LoVo (cell line): ENCODE measurements at places on chromosomes 6 and 20.

- DNase-seq, result no peak
Measured at GRCh38 chr20:24868396-24868927, 80.6 kb upstream of the CST7 start.

DNA sequence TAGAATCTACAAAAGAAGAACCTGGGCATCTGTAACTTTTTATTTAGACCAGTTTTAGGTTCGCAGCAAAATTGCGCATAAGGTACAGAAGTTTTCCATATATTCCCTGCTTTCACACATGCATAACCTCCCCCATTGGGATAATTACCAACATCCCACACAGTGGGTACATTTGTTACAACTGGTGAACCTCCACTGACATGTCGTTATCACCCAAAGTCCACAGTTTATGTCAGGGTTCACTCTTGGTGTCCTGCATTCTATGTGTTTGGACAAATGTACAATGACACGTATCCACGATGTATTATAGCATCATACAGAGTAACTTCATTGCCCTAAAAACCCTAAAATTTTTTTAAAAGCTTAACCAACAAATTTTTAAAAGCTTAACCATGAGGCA lies 109.7 kb downstream of the SMLR1 start:
- no peak for DNase-seq

GRCh38 chr20:17511401-17511800 lies 19.8 kb downstream of the BFSP1 start:
- DNase-seq, result no peak

GRCh38 chr6:143039548-143039947 lies 21.1 kb upstream of the AIG1 start:
- no peak for DNase-seq

DNA sequence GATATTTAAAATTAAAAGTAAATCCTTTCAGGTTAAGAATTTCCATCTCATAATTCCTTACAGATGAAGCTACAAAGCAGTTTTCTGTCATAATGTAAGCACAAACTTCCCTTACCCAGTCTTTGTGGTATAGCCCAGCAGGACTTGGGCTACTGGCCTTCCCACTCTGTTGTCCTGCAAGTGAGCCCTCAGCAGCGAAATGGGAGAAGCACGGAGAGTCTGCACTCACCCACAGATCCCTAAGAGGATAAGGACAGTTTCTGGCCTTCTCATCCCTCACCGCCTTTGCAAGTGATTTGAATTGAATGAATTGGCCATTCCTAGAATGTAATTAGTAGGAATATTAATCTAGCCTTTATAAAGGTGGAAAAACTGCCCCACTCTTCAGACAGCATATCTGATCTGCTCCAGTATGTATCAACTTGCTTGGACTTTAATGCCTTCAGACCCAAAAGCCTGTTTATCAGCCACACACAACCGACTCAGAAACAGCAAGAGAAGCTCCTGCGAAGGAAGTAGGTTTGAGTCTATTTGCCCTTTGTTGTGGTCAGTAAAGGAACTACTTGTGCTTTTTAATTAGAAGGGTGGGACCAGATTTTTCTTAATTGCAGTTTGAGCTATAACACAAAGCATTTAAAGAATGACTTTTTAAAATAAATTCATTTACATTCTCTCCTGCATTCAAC lies 29.9 kb upstream of the PRDM1 start:
- peak; percentile 41 for DNase-seq

DNA sequence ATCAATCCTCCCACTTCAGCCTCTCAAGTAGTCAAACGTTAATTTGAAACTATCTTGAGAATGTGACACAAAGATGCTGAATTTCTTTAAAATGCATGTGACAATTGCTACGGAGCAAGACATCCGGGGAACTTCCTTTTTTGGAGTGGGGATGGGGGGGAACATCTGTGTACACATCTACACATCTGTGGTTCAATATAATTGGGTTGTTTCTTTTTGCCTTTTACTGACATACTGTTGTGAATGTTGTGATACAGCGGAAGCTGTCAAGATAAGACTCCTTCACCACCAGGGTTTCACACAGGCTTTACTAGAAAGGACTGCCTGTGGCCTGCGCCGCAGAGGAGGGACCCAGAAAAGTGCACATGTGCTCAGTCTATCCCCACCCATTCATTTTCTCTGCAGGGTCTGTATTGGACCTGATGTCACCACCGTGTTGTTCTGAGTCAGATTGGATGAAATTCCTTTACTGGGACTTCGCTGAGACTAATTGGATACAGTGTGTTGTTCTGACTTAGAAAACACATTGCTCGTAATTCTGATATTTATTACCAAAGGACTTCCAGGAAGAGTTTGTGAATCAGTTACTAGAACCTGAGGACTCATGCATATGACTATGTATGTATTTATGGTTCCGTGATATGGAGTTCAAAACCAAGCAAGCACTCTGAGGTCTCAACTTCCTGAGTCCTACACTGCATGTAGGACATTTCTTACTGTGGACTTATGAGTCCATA lies 98.7 kb upstream of the SGK1 start:
- DNase-seq, result no peak

- DNase-seq, result no peak
Measured at GRCh38 chr20:54127855-54128574, 45.8 kb downstream of the CYP24A1 start.

- DNase-seq, result no peak
Measured at GRCh38 chr20:7274870-7275269, 507.4 kb downstream of the BMP2 start.

GRCh38 chr20:20869161-20869775 lies 156.8 kb upstream of the RALGAPA2 start:
- no peak for DNase-seq

DNA sequence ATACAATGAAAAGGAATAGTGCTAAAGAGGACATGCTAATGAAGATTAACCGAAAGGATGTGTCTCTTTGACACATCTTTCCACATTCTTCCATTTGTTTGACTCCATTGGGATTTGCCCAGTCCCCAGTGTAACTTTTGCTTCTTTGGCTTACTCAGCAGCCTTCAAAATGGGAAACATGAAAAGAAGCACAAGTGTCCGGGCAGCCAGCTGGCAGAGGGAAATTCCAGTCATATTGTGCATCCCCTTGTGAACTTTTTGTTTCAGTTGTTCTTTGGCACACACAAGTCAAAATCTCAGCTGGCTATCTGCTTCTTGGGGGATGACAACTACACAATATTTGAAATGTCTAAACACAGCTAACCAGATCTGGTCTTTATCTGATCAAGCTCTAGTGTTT lies 157.4 kb downstream of the OGFRL1 start:
- DNase-seq, result no peak

- DNase-seq, result no peak
Measured at GRCh38 chr6:140854318-140854717, 1278.4 kb upstream of the GJE1 start.

DNA sequence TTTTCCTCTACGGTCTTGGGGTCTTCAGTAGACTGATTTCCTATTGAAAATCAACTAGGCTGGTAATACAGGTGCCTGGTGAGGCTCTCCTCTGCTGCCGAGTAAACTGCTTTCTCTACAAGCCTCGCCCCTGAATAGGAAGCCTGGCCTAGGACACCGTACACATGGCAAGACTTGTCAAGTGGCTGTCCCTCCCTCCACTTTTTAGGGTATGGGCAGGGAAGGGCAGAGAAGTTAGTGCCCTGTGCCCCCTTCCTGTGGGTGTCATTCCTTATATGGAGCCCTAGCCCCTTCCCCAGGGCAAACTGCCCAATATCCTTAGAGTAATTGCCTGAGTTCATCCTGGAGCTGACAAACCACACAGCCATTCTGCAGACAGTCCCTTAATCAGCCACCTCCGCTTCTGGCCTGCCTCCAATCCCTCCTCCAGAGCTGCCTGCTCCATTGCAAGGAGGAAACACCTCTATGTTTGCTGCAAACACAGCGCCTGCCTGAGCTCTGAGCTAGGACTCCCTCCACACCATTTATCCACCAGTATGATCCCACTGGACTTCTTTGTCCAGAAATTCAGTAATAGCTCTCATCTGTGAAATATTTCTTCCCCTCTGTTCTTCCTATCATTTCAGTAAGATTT lies 93.1 kb downstream of the CHD6 start:
- no peak for DNase-seq

GRCh38 chr20:47686545-47686944 lies 98.7 kb downstream of the SULF2 start:
- DNase-seq, result no peak

DNA sequence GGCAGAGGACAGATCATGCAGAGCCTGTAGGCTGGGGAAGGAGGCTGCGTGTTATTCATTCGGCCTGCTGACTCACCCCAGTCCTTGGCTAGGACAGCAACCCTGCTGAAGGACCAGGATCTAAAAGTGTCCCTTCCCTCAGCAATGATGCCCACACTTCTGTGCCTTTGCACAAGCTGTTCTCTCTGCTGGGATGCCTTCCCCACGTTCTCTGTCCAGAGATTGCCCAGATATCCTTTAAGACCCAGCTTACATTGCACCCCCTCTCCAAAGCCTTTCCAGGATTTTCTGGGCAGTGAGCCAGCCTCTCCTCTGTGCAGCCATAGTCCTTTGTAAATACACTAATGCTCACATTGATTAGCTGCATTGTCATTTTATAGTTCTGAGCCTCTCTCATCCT lies 99.3 kb upstream of the CHD6 start:
- no peak for DNase-seq

DNA sequence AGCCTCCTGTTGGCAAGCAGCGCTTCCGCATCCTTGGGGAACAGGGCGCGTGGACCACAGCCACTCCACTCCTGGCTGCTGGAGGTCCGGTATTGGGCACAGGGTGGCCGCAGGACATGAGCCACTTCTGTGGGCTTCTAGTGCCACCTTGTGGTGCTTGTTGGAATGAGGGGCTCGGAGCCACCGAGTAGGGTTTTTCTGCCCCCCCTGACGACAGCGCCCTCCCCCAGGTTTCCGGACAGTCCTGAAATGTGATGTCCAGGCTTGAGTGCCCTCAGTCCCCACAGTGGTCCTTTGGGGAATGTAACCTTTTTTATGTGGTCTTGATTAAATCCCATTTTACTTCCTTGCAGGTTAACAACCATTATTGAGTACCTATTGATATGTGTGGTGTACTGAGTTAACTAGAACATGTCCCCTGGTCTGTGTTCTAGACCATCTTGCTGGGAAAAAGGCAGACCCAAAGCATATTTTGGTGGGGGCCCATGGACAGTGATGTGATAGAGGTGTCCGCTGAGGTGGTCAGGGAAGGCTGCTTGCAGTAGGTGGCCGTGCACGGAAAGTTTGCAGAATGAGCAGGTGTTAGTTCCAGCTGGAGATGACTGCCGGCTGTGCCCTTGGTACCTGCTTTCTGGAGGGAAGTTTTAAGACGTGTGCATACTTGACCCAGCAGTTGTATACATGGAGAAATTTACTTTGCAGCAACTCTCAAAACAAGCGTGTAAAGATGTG lies 70.0 kb downstream of the PTPN1 start:
- DNase-seq, result peak; percentile 22

DNA sequence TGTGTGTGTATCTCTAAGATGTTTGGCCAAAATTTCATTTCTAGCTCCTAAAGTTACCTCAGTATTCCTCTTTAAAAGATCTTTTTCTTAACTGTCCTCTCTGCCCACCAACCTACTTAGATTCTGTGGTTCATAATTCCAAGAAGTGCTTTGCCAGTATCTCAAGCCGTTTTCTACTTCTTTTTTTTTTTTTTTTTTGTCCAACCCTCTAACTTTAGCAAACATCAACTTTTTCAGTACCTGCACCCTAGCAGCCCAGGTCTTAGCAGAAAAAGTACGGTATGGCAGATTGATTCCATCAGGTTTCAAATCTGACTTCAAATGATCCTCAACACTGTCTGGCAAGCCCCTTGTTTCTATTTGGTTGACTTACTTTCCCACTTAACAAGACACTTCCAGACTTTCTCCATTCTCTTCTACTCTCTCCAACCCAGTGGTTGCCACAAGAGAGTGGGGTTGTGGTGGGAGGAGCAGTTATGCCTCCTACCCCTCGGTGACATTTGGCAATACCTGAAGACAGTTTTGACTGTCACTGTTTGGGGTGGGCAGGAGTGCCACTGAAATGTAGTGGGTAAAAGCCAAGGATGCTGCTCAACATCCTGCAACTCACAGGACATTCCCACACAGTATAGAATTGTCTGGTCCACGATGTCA lies 10.8 kb upstream of the MAN1A1 start:
- no peak for DNase-seq

DNA sequence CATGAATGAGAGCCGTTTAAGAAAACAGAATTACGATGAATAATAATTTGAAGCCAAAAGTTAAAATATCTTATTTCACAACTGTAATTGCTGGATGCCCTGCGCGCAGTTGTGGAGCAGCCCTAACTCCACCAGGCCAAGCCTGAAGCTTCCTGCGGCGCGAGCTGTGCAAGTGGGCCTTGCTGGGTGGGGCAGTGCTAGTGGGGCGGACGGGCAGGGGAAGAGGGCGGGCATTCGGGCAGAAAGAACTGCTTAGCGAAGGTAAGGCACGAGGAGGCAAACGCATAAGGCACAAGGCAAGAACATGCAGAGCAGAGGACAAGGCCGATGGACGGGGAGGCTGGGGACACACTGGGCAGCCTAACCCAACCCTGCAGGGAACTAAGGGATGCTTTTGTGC lies 2.3 kb downstream of the HLA-DQB2 start:
- DNase-seq, result no peak

GRCh38 chr6:53579338-53579737 lies 34.4 kb upstream of the GCLC start:
- no peak for DNase-seq

GRCh38 chr6:44463728-44464450 lies 76.4 kb downstream of the CDC5L start:
- DNase-seq, result no peak

- no peak for DNase-seq
Measured at GRCh38 chr6:10417681-10418104, 2.8 kb upstream of the TFAP2A start.

GRCh38 chr6:37558646-37559045 lies 59.0 kb upstream of the CCDC167 start:
- no peak for DNase-seq

DNA sequence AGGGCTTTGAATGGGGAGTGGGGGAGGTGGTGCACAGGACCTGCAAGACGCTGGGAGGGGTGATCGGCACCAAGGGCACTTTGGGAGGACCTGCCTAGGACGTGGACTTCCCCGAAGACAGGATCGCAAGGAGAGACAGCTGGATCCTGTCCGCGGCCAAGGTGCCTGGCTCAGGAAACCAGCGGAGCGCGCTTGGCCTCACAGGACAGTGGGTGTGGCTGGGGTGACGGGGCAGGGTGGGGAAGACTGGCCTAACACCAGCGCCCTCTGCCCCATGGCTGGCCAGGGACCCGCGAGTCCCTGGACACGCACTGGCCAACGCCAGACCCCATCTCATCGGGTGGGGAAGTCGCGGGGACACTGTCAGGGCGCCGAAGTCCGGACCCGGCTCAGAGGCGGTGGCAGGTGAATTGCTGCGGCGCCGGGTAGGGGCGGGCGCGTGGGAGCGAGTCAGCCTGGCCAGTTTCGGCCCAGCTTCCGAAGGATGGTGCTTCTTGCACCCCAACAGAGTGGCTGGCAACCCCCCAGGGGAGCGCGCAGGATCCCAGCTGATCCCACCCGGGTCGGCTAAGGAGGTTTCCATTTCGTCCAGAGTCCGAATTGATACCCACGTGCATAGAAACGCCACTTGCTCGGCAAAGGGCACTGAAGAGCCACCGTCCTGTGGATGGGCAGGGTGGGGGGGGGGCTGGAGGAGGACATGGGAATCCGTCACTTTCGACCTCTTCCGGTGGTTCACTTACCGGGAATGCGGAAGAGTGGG lies 785 bp upstream of the THBD start:
- DNase-seq, result no peak

GRCh38 chr6:109308018-109308492 lies 74.2 kb downstream of the CD164 start:
- peak; percentile 57 for DNase-seq

- no peak for DNase-seq
Measured at GRCh38 chr20:52923123-52923937, 48.8 kb upstream of the TSHZ2 start.
